ENCODE measurements at places on chromosomes 16 and 17.

DNA sequence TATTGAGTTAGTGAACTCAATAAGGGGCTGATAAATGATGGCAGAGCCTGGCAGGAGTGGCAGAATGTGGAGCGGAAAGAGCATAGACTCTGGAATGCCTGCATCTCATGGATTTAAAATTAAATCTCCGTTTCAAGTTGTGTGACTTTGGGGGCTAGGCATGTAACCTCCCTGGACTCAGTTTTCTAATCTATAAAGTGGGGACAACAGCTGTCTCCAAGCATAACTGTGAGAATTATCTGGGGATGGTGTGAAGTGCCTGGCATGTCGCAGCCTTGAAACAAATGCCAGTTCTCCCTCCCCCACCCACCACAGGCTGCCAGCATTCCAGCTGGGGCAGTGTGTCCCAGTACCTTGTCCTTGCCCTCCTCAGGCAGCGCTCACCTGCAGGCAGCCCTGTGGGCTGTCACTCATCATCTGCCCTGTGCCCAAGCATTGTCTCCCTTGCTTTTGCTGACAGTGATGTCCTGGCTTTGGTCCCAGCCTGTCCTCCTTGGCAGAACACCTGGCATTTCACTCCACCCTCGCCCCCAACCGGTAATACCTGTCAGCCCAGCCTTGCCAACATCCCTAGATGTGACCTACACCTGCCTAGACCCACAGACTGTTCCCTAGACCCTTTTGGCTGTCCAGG, 129.6 kb downstream of the MRM1 start:
- DNase-seq: no peak

- DNase-seq: no peak
These were observed 56.3 kb downstream of the PLD6 start for GRCh38 chr17:17149520-17150447.

- DNase-seq: no peak
These were observed 82.9 kb downstream of the MYH11 start for GRCh38 chr16:15773968-15774367.

DNA sequence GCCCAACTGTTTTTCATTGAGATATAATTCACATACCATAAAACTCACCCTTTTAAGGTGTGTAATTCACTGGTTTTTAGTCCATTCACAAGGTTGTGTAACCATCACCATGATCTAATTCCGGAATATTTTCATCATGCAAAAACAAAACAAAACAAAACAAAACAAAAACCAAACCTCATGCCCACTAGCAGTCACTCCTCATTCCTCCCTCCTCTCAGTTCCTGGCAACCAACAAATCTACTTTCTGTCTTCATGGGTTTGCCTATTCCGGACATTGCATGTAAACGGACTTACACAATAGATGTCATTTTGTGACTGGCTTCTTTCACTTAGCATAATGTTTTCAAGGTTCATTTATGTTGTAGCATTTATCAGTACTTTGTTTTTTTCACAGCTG, 4.5 kb upstream of the NOD2 start:
- no peak for DNase-seq

GRCh38 chr17:40497695-40498094, 3.7 kb downstream of the TNS4 start:
- no peak for DNase-seq

DNA sequence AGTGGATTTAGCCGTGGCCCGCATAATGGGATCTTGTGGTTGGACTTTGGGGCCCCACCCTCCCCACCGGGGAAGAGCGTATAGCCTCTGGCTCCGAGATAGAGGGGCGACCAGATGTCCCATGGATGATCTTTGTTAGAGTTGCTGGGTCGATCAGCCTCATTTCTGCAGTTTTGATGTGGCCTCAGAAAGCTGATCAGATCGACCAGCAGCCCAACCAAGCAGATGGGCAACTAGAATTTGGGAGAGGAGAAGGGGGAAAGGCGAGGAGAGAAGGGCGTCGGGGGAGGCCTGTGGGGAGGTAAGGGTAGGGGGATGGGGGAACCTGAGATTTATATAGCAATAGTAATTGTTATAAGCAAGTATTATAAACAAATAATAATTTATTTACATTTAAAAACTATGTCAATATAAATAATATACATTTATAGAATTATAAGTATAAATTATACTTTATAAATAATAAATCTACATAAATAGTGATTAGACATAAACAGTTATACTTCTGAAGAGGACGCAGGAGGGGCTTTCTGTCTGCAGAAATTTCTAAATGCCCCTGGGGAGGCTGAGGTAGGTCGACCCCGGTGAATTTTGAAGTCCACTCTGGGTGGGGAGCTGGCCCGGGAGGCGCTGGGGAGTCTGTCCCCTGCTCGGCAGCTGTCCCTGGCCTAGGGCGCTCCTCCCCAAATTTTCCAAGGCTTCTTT, 136.3 kb downstream of the KCNJ12 start:
- DNase-seq: no peak

DNA sequence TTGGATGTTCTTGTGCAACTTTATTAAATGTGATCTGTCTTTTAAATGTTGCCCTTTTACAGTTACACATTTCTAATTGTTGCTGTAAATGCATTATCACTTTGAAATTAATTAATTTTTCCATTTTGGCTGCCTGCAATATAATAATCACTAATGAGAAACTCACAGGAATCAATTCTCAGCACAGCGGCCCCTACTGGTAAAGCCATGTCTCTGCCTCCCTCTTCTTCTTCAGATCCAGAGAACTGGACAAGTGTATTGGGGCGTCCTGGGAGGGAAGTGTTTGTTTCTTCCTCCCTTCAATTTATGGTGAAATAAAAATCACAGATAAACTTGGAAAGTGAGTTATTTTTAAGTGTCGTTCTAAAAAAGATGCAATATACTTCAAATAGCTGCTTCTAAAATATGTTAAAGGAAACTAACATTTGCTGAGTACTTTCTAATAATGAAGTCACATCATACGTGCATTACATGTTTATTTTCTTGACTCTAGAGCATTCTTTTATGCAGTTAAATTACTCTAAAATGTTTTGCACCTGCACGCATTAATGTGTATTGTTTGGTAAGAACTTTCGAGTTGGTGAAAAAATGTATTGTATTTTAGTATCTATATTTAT, 338.0 kb downstream of the WWOX start:
- peak; percentile 2 for DNase-seq
